ENCODE measurements at places on chromosomes 6 and 20.

DNA sequence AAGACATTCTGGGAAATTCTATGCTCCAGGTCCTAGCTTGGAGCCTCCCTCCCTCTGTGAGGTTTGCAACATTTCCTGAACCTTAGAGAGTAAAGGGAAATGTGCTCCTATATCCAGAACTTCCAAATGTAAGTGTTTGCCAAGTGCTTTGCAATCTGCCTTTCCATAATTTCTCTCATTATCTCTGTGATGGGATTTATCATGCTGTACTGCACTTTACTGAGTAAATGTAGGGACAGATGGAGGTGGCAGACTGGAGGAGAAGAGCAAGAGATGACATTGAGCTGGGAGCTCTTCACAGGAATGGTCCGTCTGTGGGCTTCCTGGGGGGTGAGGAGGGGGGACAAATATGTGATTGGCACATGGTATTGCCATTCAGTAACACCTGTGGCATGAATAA lies 184.3 kb downstream of the SOX4 start:
- DNase-seq: no peak

GRCh38 chr20:38073307-38074071 lies 39.9 kb downstream of the RPRD1B start:
- peak; percentile 79 for DNase-seq

GRCh38 chr6:133856911-133857310 lies 32.0 kb upstream of the TCF21 start:
- no peak for DNase-seq

- DNase-seq: peak; percentile 49
These were observed 46.1 kb upstream of the TNFAIP3 start for GRCh38 chr6:137820952-137821351.

DNA sequence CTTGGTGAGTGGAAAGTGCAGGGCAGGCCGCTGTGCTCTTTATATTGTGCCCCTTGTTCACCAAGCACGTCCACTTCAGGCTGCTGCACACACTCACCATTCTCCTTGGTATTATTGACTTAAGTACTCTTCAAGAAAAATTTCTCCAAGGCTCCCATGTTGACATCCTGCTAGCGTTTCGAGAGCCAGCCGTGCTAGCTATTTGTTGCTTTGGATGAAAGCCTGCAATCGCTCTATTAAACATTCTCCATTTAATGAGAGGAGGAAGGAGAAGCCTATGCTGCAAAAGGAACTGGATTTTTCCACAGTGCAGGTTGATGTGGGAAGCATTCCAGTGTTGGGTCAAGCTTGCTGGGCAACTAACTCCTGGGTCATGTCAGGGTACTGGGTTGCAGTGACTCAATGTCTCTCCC lies 113.5 kb downstream of the CD83 start:
- no peak for DNase-seq

GRCh38 chr6:167416676-167417430 lies 92.0 kb downstream of the TTLL2 start:
- DNase-seq: no peak

- no peak for DNase-seq
These were observed 933 bp downstream of the KLHL31 start for GRCh38 chr6:53664623-53665022.

DNA sequence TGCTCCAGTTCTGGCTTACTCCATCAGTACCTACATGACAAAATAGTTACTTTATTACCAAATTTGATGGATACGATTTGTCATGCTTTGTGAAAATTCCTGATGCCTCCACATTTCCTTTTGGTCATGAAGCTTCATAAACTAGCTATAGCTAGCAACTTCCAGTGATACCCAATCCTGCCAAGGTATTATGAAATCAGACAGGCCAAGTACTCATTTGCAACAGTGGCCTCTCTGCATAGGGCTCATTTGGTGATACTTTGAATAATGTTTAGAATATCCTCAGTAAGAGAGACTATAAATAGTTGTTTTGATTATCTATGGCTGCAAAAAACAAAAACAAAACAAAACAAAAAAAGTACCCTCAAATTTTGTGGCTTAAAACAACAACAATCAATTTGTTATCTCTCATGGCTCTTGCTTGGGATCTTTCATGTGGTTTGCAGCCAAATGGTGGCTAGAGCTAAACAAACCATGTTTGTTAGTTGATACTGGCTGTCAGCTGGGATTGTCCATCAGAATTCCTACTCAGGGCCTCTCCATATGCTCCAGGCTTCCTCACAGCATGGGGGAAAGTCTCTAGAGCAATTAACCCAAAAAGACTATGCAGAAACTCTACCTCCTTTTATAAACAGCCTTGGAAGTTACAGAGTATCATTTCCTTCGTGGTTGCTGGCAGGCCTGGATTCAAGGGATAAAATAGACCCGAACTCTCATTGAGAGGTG lies 10.1 kb upstream of the PRL start:
- no peak for DNase-seq

DNA sequence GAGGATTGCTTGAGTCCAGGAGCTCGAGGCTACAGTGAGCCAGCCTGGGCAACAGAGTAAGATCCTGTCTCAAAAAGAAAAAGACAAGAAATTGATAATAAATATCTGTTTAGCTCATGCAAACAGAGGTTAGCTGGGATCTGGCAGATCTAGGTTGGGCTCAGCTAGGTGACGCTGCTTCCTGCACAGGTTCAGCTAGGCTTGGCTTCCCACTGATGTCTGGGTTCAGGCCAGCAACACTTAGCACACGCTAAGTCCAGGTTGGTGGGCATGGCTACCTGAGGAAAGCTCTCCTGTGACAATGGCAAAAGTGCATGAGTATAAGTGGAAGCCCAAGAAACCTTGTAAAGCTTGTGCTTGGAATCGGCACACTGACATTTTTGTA lies 48.7 kb downstream of the RIN2 start:
- DNase-seq: no peak

DNA sequence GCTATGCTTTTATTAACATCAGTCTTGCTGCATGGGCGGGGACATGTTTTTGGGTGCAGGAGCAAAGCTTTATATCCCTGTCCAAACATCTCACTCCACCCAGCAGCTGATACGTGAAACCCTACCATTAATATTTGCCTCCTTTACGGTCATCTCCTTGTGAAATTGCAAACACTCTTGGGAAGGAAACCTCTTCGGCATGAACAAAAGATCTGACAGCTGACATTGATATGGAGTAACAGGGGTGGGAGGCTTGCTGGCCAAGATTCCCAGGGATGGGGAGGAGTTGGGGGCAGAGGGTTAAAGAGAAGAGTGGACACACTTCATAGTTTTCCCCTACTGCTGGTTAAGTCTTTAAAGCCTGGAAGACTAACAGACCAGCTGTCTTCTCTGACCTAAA lies 22.2 kb upstream of the VEGFA start:
- DNase-seq: no peak

DNA sequence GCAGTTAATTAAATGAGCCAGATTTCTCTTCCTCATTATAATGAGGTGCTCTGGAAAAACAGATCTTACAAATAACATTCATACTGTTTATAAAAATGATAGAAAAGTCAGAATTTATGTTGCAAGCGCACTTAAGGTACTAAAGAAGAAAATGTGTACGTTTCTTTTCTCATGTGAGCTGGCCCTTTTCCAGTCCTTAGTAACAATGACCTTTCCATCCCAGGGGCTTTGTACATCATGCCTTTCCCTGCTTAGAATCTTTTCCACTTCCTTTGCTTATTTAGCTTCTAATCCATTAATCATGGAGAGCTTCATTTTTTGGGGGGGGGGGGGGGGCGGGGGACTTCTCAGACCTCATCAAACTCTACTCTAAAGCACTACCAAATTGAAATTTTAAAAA lies 4.8 kb downstream of the FBXO5 start:
- no peak for DNase-seq

GRCh38 chr6:139335447-139336210 lies 38.8 kb downstream of the CITED2 start:
- DNase-seq: no peak

DNA sequence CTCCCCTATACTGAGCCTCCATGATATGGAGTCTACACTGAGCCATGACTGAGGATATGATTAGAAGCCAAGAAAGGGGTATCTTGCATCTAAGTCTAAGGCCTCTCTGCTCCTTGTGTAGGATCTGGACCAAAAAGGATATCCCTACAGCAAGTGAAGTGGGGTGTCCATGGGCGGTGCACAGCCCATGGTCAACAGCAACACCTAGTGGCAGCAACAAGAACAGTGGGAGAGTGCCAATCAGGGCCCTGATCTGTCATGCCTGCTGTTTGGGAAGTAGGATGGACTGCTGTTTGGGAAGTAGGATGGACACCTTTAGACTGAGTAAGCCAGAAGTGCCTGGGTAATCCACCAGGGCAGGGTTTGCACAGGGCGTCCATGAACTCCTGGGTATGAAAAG lies 22.4 kb downstream of the PTGIS start:
- no peak for DNase-seq

DNA sequence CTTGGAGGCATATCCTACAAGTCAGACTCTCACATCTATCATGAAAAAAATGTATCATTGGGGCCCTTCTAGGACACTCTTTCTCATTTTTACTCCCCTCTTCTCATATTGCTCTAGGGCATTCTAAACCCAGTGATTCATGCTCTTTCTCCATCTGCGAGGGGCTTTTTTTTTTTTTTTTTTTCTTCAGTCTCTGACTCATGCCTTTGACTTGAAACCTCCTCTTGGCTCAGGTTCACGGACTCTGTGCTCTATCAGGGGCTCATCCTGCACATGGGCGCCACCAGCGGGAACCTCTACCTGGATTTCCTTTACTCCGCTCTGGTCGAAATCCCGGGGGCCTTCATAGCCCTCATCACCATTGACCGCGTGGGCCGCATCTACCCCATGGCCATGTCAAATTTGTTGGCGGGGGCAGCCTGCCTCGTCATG lies 17.8 kb downstream of the SLC22A1 start:
- peak; percentile 85 for DNase-seq

DNA sequence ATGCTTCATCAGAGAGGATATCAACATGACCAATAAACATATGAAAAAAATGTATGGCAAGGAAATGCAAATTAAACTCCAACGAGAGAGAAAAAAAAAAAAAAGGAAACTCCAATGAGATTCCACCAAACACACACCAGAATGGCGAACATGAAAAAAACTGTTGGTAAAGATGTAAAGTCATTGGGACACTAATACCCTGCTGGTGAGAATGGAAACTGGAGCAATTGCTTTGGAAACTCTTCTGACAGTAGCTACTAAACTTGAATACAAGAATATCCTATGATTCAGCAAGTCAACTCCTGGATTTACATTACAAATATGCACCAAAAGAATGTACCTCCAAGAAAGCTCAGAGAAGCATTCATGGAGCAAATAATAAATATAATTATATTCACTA lies 260.7 kb upstream of the ECI2 start:
- no peak for DNase-seq

DNA sequence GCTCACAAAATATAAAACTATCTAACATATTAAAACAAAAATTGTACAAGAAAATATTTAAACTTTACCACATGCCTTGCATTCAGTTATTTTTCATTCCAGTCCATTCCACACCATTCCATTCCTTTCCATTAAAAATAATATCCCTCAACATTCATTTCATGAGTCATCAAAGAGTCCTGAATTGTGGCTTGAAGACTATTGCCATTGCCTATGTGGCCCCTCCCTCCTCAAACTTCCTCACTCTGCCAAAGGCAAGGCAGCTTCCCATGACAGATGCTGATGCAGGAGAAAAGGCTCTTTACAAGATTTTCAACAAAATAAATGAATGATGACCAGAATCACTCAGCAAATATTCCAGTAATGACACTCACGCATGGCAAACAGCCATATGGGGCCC lies 31.7 kb downstream of the IL20RA start:
- peak; percentile 36 for DNase-seq

- DNase-seq: no peak
These were observed at the start of gene PRSS35 for GRCh38 chr6:83511901-83512681. TSS of gene PRSS35 (plus strand) at chr6:83512534. CDS start at chr6:83523442, 10,908 bp downstream.

DNA sequence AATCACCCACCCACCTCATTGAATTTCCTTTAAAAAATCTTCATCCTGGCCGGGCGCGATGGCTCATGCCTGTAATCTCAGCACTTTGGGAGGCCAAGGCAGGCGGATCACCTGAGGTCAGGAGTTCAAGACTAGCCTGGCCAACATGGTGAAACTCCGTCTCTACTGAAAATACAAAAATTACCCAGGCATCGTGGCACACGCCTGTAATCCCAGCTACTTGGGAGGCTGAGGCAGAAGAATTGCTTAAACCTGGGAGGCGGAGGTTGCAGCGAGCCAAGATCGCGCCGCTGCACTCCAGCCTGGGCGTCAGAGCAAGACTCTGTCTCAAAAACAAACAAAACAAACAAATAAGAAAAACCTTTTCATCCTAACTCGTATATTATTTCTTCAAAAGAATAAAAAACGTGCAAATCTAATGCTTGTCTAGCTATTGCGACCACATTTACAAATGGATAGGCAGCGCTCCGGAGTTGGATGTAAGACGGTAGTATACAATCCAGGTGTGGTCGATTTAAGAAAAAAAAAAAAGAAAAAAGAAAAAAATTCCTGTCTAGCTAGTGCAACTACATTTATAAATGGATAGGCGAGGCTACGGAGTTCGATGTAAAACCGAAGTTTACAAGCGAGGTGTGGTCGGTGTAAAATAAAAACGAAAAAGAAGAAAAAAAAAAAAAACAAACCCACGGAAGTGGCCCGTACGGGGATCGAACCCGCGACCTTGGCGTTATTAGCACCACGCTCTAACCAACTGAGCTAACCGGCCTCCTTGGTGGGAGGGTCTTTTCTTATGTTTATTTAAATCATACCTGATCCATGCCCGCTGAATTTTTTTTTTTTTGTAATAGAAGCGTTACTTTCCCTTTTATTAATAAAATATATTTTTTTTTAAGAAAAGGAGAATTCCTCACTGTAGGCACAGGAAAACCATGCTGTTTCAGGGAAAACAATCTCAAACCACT lies 70.7 kb upstream of the PRSS16 start:
- no peak for DNase-seq

DNA sequence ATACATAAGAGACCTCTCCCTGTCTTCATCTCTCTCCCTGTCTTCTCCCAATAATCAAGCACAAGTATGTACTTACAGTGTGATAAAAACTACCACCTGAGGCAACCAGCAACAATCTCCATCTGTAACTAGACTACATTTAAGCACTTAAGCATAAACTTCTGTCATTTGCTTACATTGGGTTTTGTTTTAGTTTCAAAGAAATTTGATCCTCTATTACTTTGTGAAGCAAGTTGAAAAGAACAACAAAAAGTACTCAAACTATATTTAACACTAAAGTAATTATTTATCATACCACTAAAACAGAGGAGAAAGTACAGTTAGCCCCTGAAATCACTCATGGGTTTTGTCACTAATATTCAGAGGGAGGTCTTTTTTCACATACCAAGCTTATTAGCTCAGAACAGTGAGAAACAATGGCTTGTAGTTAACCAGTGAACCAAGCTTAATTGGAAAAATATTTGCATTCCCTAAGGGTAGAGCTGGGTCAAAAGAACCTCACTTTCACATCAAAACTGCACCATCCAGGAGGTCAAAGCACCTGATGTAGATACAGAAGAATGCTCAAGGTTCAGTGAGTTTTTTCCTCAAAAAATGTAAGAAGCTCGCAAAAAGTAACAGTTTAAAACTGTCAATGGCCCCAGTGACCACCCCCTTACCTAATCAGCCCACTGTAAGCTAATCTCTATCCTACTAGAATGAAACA lies 34.1 kb downstream of the DCDC2 start:
- DNase-seq: peak; percentile 68

GRCh38 chr20:41030061-41030460 lies 1.4 kb downstream of the TOP1 start:
- no peak for DNase-seq
